ENCODE measurements at places on chromosomes 11 and 22.
A peak's percentile ranks its signal among the peaks of the same experiment; 100 is the strongest.

GRCh38 chr11:124971810-124972209 lies 17.8 kb downstream of the CCDC15 start:
- DNase-seq: no peak

- DNase-seq: no peak
These were observed 22.0 kb upstream of the TUB start for GRCh38 chr11:8059030-8059429.

DNA sequence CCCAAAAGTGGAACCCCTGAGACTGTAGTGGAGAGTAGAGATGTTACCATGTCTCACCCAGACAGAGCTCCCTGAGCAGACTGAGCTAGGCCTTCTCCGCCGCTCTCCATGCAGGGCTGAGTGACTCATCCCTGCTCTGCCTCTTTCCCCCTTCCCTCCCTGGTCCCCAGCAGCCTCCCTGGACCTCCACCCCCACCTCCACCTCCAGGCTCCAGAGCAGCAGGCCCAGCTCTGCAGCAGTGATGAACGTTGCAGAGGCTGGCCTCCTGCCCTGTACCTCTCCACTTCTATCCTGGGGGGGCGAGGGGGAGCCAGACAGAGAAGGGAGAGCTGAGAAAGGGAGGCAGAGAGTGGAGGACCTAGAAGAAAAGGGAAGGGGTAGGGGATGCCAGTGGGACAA lies 19.3 kb upstream of the ARAP1 start:
- no peak for DNase-seq

GRCh38 chr22:40387746-40388145 lies 17.4 kb downstream of the SGSM3 start:
- DNase-seq: no peak

- no peak for DNase-seq
These were observed 43.4 kb downstream of the XKR3 start for GRCh38 chr22:16781764-16782329.

DNA sequence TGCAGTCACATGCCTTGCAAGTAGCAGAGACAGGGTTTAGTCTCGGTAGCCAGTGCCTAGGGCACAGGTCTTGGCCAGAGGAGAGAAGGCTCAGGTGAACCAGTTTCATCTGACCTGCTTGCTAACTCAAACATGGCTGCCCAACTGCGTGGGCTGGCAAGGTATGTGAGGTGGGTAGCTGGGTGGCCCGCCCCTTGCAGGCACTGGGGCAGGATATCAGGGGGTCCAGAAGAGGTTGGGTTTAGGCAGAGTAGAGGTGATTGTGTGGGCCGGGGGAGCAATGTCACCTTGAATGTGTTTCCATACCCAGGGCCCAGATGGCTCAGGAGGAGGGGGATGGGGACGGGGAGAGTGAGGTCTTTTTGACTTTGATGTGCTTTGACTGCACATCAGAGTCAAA lies 37.7 kb downstream of the ST3GAL4 start:
- no peak for DNase-seq

DNA sequence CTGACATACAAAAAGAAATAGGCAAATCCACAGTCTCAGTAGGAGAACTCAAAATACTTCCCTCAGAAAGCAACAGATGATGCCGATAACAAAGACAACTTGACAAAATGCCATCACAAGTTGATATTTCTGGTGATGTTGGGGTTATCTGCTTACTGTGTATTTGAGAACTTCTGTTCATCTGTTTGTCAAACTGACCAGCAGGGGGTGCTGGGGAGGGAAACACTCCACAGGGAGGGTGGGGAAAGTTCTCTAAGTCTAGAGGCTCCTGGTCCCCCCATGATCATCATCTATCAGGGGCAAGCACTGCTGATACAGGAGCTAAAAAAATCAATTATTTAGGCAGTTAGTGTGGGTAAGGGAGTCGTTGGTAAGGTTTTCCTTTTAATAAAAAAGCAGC lies 19.2 kb downstream of the GLYATL1 start:
- DNase-seq: peak; percentile 81

DNA sequence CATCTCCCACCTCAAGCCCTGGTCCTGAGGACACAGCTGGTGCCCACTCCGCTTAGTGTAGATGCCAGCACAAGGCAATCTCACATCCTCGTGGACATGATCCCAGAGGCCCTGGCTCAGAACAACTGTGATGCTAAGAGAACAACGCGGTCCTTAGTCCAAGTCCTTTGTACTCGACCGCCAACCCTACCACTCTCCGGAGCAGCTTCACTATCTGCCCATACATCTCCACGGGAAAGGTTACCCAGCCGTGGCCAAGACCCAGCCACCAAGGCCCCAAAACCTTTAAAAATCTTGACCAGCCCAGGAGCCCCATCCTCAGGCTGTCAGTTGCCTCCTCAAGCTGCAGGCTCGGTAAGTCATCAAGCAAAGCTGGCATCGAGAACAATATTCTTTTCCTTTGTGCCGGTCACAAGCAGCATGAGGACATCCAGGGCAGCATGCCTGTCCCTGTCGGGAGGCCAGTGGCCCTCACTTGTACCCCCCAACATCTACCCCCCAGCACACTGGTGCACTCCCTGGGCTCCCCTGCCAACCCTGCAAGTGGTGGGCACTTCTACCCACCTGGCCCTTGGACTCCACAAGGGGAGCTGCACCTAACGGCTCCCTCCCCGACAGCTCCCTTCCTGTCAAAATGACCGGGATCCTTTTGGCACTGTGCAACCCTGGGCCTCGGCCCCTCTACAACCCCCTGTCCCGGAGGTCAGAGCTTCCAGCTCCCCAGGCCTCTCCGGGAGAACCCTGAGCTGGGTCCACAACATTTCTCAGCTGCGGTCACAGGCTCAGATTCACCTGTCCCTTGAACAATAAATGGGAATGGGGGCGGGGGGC lies 2.5 kb downstream of the OSBPL5 start:
- no peak for DNase-seq
